Calu3 (cell line): ENCODE measurements at places on chromosomes 6 and 20.

DNA sequence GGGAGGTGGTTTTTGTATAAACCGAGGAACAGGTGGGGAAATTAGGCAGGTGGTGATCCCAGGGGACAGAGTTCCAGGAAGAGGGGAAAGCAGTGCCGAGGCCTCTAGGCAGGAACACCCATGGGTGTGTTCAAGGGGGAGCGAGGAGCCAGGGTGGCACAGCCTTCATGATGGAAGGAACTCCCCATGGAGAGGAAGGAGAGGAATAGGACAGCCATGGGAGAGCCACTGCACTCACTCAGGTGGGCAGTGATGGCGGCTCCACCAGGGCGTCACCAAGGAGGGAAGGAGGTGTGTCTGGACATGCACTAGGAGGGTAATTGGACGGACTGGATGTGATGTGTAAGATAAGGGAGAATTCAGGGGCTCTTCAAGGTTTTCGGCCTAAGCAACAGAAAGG is 98.2 kb downstream of the THBS2 start:
- no peak for DNase-seq

- DNase-seq: no peak
Observed at GRCh38 chr6:3325210-3325609, 66.5 kb downstream of the PSMG4 start.

DNA sequence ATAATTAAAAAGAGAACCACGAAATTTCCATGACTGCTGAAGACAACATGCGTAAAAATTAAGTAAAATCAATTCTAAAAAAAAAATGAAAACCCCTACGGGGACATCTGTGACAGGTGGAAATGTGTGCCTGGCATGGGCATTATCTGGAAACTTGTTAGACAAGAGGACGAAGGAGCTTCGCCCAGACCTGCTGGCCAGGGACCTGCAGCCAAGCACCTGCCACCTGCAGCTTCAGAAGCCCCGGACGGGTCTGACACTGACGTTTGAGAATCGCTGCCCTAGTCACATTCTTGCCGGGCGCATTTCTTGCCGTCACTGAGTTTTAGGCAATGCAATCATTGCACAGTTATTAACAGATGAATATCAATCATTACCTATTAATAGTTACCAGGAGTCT is 140.3 kb downstream of the SMOC2 start:
- DNase-seq: no peak

DNA sequence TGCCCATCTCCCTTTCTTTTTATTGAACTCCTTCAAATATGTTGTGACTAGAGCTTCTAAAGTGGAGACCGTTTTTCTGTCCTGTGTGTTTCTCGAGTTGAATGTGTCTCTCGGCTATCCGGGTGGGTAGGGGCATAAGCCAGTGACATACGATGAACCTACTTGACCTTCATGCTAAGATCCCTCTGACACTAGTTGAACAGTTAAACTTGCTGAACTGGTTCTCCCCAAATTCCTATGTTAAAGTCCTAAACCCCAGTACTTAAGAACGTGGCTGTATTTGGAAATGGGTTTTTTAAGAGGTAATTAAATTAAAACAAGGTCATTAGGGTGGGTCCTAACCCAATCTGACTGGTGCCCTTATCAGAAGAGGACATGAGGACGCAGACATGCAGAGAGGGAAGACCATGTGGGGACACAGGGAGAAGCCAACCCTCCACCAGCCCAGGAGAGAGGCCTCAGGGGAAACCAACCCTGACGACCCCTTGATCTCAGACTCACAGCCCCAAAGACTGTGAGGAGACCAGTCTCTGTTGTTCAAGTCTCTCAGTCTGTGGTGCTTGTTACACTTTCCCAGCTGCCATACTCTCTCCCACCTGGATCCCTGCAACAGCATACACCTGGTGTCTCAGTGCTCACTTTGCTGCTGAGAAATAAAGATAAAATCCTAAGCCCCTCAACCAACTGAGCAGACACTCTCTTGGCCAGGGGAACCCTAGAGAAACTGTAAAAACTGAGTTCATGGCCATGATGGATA is 208.4 kb downstream of the MYLK4 start:
- DNase-seq: no peak

DNA sequence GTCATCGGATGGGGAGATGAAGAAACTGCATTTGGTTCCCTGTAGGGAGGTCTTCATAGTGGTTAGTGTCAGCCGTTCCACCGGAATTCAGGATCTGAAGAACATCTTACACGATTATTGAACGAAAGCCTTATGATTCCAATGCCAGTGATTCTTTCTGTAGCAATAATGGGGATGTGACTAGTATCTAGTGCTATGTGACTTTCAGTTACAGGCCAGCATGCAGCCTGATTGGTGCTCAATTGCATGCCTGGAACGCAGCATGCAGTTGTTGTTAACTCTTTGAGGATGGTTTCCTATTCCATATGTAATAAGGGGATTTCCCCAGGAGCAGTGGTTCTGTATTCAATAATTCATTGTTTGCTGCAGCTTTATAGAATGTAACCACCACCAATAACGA is 71.6 kb upstream of the SLC22A1 start:
- DNase-seq: no peak

GRCh38 chr20:54474866-54475265 is 527 bp upstream of the DOK5 start:
- no peak for DNase-seq
